Cerebellar nuclear complex (tissue), 1 donor: ENCODE measurements at places on chromosomes 1 and 21.

- no peak for DNase-seq
Observed at GRCh38 chr1:209708297-209708696, 3.7 kb downstream of the HSD11B1 start.

DNA sequence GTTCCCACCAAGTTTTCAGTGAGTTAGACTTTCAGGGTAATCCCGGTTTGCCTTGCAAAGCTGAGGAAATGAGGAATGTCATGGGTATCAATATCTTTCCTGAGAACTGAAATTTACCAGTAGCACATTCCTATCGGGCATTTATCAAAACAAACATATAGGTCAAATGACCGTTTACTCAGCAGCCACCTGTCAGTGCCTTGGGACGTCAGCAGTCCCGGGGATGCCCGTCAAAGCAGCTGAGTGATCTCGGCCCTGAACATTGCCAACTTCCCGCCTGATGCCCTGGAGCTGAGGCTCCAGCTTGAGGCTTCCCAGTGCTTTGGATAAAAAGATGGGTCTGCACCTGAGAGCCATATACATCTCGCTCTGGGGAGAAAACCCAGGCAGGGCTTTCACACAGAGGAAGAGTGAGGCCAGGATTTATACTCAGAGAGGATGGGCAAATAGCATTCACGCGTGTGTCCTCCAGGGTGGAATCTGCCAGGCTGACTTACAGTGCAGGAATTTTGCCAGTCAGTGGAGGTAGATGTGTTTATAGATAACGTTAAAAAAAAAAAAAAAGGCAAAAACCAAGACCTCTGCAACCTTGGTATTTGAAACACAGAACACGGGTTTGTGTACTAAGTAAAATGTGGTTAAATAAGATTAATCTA is 435.7 kb upstream of the VAMP3 start:
- no peak for DNase-seq

DNA sequence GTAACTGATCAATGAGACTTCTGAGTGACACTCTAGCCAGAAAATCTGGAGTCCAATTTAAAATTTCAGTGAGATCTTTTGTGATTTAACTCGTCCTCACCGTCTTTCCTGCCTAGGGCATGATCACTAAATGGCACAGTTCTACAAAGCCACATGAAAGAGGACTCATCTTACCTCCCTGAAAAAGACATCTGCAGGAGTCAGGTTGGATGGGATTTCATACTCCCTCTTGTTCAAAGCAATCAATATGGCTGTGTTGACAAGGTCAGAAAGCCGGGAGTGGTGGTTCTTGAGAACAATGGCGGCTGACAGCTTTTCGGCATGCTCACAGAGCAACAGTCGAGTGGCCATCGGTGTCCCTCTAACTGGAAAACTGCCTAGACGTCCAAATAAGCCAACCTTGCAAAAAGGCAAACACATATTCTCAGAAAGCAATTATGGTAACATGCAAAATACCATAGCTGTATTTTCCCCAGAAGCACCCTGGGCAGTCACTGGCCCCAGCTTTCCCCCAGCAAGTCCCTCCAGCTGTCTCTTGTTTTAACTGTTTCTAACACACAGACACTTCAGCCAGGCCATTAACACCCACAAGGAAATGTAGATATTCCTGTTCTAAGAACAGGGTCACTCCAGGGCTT is 36.6 kb upstream of the ACTA1 start:
- DNase-seq: no peak

GRCh38 chr1:22754824-22755223 is 44.2 kb downstream of the EPHB2 start:
- no peak for DNase-seq

- no peak for DNase-seq
Observed at GRCh38 chr1:56447823-56448222, 131.5 kb downstream of the PLPP3 start.

GRCh38 chr1:66182551-66183178 is 351.3 kb upstream of the SGIP1 start:
- DNase-seq: no peak

DNA sequence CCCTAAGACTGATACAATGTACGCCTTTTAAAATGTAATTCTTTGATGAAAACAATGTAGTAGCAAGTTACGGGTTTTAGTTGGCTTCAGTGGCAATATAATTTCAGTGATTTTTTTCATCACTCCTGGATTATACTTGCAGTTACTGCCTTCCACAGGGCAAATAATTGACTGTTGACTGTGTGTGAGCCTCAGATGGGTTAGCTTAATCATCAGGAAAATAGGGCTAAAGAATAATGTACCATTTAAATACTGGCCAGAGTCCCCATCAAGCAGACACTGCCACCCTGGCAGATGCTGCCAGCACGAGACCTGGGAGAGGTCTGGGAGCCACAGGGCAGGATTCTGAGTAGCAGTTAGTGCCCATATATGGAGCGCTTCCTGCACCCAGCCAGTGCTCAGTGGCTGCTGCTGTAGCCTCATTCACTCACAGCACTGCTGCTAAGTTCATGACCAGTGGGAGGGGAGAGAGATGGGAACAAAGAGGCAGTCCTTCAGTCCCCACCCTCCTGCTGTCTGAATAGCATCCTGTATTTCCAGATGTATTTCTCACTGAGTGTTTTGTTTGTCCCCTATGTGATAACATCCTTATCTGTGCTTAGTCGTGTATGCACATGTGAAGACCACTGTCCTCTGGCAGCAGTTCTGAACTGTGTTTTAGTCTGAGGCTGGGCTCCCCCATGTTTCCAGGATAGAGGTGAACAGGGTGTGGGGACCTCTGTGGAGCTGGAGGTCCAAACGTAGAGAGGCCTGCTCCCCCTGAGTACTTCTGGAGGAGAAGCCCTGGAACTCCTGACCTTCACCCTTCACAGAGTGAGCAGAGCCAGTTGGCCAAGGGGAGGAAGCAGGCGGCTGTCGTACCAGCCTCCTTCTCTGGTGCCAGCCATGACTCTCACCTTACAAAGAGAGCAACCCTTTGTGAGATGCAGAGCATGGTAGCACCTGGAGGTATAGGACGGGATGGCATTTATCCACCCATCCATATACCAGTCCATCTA is 80.4 kb downstream of the ADARB1 start:
- DNase-seq: no peak

- DNase-seq: no peak
Observed at GRCh38 chr1:5611431-5611830, 380.8 kb downstream of the NPHP4 start.

- DNase-seq: no peak
Observed at GRCh38 chr1:235971020-235971419, 93.9 kb downstream of the NID1 start.

GRCh38 chr1:57307392-57308170 is 116.3 kb downstream of the DAB1 start:
- no peak for DNase-seq

GRCh38 chr1:205672970-205673369 is 7.3 kb downstream of the SLC45A3 start:
- no peak for DNase-seq

DNA sequence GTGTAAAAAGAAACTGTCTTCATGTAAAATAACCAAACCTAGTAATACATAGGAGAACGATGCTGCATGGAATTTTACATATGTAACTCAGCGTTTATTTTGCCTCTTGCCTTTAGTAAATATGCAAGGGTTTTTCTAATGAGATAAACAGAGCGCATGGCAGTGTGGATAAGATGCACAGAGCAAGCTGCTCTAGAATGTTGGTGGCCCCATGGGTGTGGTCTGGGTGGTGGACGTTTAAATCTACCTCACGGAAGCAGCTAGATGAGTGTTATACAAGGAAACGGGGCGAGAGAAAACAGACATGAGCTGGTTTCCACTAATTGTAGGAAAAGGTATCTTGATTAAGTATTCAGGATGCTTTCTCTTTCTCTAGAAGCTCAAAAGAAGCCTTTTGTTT is 205.9 kb downstream of the DSCAM start:
- no peak for DNase-seq

DNA sequence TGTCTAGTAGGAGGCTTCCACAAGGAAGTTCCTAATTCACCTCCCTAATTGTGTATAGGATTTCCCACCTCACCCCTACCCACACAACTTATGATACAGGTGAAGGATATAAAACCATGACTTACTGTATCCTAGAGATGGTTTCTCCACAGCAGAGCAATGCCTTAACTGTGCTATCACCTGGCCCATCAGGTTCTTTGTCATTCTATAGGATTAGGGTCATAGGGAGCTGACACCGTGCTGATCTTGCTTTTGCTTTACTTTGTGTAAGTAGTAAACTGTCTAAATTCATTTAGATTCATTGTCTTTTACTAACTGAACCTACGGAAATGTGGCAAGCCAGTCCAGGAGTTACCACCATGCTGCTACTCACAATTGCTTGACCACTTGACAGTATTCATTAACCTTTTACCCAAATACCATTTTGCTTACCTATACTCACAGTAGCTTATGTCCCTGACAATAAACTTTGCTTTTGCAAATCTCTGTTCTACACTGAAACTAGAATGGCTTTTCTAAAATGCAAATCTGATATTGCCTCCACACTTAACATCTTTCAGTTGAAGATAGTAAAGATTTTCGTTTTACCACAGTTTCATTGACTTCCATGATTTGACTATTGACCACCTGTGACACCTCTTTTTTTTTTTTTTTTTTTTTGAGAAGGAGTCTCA is 147.6 kb downstream of the IFI44 start:
- no peak for DNase-seq

DNA sequence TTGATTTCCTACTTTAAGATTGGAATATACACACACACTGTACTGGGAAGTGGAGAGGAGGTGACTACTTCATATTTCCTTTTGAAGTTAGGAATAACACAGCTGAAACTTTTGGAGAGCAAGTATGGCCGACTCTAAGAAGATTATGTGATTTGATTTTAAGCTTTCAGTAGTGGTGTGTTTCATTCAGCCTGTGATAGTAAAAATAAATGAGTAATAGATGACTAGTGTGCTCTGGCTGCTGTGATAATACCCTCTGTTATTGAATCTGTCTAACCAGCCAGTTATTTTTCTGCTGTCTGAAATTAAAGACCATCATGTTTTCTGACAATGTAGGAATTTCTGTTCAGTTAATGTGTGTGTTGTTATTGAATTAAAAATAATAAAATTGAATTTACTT is 48.3 kb downstream of the CTTNBP2NL start:
- DNase-seq: no peak

DNA sequence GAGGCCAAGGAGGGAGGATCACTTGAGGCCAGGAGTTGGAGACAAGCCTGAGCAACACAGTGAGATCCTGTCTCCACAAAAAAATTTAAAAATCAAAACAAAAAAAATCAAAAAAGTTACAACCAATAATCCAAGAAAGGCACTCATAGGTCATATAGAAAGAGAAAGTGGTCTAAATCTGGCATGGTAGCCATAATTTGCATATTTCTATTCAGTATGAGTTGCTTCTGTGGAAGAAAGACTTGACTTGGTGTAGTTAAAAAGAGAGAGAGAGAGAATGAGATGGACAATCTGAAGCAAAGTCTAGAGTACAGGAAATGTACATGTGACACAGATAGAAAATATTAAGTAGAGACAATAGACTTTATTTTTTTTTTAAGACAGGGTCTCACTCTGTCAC is 22.5 kb downstream of the JMJD4 start:
- DNase-seq: no peak

- no peak for DNase-seq
Observed at GRCh38 chr1:17603091-17603841, 63.8 kb downstream of the ARHGEF10L start.

GRCh38 chr1:9843576-9843945 is 19.8 kb upstream of the CLSTN1 start:
- DNase-seq: no peak

DNA sequence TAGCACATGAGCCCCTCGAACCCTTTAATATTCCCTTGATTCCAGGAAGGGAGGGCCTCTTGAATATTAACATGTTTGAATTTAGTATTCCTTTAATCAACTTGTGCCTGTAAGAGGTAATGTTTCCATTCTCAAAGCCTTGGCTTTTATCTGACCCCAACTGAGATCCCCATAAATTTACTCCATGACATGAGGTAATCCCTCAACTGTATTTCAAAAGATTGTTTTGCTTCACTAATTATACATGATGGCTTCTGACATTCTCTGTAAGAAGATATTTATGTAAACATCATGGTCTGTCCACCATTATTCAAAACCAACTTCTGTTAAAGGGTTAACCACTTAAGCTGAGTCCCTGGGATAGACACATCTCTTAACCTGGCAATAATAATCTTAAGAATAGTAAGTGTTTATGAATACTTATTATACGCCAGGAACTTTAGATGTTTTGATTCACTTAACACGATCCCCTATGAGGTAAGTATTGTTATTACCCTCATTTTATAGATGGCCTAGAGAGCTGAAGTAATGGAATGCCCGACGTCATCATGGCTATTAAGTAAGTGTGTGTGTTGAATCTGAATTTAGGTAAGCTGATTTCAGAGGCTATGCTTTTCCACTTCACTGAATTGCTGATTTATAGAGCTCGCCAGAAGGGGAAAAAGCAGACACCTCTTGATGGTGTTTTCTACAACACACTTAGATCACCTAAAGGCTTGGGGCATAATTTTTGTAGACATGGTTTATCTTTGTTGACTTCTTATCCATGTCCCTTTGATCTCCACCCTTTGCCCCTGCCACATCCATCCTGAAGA is 11.1 kb downstream of the KRTAP19-1 start:
- DNase-seq: no peak

DNA sequence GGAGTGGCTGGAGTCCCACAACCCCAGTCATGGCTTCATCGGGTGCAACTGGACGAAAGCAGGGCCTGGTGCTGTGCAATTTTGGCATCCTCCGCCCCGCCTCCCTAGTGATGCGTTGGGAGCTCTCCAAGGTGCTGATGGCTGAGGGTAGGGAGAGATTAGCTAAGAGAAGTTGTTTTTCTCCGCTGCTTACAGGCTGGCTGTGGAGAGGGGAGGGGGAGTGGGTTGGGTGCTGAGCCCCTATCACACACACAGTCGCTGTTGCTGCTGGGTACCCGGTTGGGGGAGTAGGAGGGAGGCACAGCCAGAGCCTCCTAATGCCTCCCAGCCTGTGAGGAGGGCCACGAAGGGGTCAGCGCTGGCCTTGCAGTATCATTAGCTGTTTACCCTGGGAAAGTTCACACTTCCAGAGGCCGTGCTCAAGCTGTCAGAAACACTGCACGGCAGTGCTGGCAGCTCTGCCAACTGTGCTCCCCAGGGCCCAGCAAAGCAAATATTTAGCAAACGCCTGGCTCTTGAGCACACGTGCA is 110.0 kb downstream of the GRIK3 start:
- DNase-seq: no peak

GRCh38 chr1:12052008-12052573 is 11.0 kb upstream of the TNFRSF8 start:
- no peak for DNase-seq

- no peak for DNase-seq
Observed at GRCh38 chr1:156191292-156191964, 2.5 kb upstream of the SLC25A44 start.

GRCh38 chr1:202578565-202578964 is 131.7 kb downstream of the SYT2 start:
- DNase-seq: no peak
